ENCODE measurements at places on chromosomes 2 and 18.

DNA sequence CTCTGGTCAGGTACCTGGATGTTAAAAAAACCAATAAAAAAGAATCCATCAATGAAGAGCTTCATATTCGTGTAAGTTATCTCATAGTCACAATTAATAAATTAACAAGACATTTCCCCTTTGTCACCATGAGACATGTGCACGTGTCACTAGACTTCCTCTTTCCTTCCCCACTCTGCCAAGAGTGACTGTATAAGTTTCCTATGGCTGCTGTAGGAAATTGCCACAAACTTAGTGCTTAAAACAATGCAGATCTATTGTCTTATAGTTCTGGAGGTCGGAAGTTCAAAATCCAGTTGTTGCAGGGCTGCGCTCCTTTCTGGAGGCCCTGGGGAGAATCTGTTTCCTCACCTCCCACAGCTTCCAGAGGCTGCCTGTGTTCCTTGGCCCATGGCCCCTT lies 35.8 kb downstream of the SLC9A4 start:
- ATAC-seq: no peak

GRCh38 chr2:173830170-173830569 lies 135.0 kb downstream of the SP3 start:
- ATAC-seq: no peak

GRCh38 chr18:8980918-8981317 lies 121.6 kb upstream of the NDUFV2 start:
- ATAC-seq: no peak

DNA sequence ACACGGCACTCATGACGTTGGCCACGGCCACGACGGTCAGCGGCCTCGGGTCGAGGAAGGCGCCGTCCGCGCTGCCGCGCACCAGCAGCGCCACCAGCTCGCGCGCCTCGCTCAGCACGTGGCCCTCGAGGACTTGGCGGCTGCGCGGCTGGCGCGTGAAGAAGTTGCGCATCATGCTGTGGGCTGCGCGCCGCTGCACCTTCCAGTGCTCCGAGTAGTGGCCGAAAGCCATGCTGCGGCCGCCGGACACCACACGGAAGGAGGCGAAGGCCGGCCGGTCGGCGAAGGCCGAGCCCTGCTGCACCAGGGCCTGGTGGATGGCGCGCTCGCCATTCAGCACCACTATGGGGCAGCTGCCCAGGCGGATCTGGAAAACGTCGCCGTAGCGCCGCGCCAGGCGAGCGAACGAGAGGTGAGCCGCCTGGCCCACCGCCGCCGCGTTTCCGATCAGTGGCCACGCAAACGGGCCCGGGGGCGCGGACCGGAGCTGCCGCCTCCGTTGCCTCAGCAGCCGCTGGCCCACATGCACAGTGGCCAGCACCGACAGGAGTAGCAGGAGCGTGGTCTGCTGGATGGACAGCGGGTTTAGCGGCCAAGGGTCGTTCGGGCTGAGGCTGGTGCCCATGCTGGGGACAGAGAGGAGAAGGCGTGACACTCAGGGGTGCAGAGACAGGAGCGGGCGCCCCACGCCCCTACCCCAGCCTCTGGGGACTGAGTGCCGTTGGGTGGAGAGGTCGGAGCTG lies 1.0 kb downstream of the CYP1B1 start:
- no peak for ATAC-seq

DNA sequence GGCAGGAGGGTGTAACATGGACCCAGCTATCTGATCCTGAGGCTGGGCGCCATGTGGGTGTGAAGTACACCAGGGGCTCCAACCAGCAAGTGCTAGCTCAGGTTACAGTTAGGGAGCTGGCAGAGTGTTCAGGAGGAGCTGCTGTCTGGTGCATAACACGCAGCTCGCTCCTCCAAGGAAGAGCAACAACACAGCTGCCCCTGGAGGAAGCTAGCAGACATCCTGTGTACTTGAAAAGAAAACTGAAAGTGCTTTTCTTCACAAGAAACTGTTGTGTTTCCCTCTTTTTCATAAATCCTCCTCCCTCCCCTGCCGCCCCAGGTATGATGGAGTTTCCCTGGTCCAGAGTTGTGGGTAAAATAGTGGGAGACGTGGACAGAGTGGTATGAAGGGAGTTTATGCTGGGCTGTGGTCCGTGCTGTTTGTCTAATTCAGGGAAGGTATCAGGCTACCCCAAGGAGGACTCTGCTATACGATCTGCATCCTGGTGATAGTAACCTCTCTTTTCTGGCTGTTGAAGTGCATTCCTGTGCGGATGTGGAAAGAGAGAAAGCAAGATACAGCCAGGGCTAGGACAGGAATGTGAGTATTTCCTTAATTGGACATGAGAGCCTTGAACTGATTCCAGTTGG lies 6.1 kb upstream of the LBH start:
- peak; percentile 48 for ATAC-seq

- no peak for ATAC-seq
Measured at GRCh38 chr2:181399027-181399426, 58.2 kb upstream of the ITGA4 start.

GRCh38 chr2:45543257-45543656 lies 67.8 kb downstream of the SRBD1 start:
- no peak for ATAC-seq

DNA sequence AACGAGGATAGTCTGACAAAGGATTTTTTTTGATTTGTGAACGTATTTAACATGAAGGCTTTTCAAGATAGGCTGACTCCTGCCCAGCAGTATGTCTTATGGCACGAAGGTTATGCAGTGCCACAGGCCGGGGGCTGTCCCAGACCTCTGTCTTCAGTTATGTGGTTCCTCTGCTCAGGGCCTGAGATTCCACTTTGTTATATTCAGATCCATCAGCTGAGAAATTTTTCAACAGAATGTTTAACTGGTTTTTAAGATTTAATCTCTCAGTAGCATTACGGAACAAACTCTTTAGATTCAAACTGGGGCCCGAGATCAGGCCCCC lies 20.0 kb downstream of the C2orf74 start:
- no peak for ATAC-seq

Data from activated T-helper 17 cell treated with anti-CD3 and anti-CD28 coated beads, Interleukin-2, amount 50 U/mL, for 72 hours (primary cell).